ENCODE measurements at places on chromosomes 5 and 9.

DNA sequence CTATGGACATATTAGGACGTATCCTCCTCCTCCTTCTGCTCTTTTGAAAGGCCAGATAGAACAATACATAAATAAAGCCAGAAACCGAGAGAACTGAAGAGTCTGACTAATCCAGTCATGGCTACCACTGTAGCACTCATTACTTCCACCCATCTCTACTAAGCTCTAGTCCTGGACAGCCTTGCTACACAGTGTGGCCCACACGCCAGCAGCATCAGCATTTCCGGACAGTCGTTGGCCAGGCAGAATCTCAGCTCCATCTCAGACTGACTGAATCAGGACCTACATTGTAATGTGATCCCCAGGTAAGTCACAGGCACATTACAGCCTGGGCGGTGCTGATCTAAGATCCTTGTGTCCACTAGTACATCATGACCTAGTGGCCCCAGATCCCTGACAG, 182.9 kb downstream of the DRD1 start:
- no peak for DNase-seq

GRCh38 chr9:26567976-26568375, 324.6 kb downstream of the CAAP1 start:
- no peak for DNase-seq

GRCh38 chr5:136382791-136383190, 17.4 kb upstream of the TRPC7 start:
- peak; percentile 15 for DNase-seq

- no peak for DNase-seq
Observed at GRCh38 chr9:134540276-134541096, 101.1 kb upstream of the COL5A1 start.

- no peak for DNase-seq
Observed at GRCh38 chr9:77462066-77462465, 186.1 kb downstream of the GNA14 start.

- DNase-seq, result no peak
Observed at GRCh38 chr5:136190904-136191303, 2.1 kb downstream of the SMIM32 start.

Data from M059J (cell line).